Stimulated activated CD8-positive, alpha-beta memory T cell treated with anti-CD3 and anti-CD28 coated beads, Interleukin-2, amount 100 ng/mL, for 1 hour (primary cell): ENCODE measurements at places on chromosomes 13 and 19.

GRCh38 chr19:44954278-44954648, 917 bp upstream of the CLPTM1 start:
- DNase-seq = no peak

- DNase-seq = no peak
Observed at GRCh38 chr13:100138859-100139491, 50.1 kb downstream of the PCCA start.

DNA sequence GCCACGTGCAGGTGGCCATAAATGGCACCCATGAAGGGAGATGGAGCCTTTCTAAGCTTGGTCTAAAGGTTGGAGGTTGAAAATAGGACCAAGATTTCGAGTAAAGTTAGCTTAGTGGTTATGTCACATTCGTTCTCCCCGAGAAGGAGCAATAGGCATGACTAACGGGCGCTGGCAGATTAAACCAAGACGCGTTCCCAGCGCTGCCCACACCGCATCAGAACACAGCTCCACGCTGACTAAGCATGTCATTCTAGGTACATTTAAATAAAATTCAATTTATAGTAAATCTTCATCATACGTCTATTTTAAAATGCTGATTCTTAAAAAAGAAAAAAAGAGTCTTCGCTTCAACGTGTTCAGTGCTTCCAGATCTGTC, 95.0 kb upstream of the IRS2 start:
- no peak for DNase-seq

- no peak for DNase-seq
Observed at GRCh38 chr19:46195104-46195503, 34.4 kb upstream of the IGFL1 start.

DNA sequence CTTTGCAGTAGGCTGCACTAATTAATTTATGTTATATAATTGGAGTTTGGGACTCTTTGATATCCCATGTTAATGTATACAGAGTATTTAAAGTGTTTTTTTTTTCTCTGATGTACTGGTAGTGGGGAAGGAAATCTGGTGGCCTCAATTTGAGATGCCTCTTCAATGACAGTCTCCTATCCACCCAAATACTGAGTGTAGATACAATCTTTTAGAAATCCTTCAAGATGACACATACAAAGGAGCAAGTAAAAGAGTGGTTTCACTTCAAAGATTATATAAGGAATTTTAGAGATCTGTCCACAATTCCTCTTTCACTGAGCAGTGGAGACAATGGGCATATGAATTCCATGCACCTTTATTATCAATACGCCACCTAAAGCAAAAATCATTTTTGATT, 15.1 kb downstream of the NALCN start:
- no peak for DNase-seq

DNA sequence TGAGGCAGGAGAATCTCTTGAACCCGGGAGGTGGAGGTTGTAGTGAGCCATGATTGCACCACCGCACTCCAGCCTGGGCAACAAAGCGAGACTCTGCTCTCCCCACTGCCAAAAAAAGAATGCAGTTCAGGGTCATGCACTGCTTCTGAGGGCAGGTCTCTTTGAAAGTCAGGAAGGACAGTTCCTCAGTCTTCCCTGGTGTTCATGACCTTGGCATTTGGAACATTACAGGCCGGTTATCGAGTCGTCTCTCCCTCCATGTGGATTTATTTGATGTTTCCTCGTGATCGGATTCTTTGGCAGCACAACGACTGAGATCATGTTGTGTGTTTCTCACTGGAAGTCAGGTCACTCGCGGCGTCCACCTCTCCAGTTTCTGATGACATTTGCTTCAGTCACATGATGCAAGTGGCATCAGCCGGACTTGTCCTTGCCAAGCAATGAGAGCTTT, 17.2 kb downstream of the FGF21 start:
- no peak for DNase-seq

- DNase-seq = no peak
Observed at GRCh38 chr19:4354897-4355296, 11.5 kb downstream of the MPND start.

GRCh38 chr13:40059540-40060232, 404.2 kb downstream of the COG6 start:
- DNase-seq = no peak

GRCh38 chr13:25493931-25494640, 122.3 kb downstream of the ATP8A2 start:
- no peak for DNase-seq
